A549 treated with CORT108297 at 1 μM for 4 hours (cell line): ENCODE measurements at places on chromosomes 5 and 9. TPM values are rescaled to one million over a fixed set of nuclear protein-coding genes. Genes with fewer than 3 reads are reported as not detected.

MTX3 gene
- 5.0 to 6.5 TPM (median 5.7 TPM) in 5 replicates for total RNA-seq

PCDHB13 gene
- 0.03 to 0.10 TPM (median 0.05 TPM) in 5 replicates for total RNA-seq

PCDHGC5 gene
- total RNA-seq: 0.02 to 0.03 TPM (median 0.03 TPM) in 3 of 5 replicates, not detected in the others

FBXW5 gene
- total RNA-seq: 61.5 to 109 TPM (median 104 TPM) in 5 replicates

SLC36A2 gene
- total RNA-seq: not detected in 5 replicates

OR1Q1 gene
- 0.15 TPM in 1 of 5 replicates, not detected in the others for total RNA-seq

AHRR gene
- 2.8 to 4.1 TPM (median 3.8 TPM) in 5 replicates for total RNA-seq

LECT2 gene
- total RNA-seq: not detected in 5 replicates

MYORG gene
- total RNA-seq: 3.1 to 5.1 TPM (median 4.5 TPM) in 5 replicates

EPB41L4B gene
- 10.4 to 11.6 TPM (median 10.9 TPM) in 5 replicates for total RNA-seq

HAND1 gene
- total RNA-seq: 0.12 to 0.26 TPM (median 0.18 TPM) in 5 replicates

TUSC1 gene
- total RNA-seq: 4.3 to 8.3 TPM (median 7.7 TPM) in 5 replicates

SLU7 gene
- 37.2 to 72.6 TPM (median 44.1 TPM) in 5 replicates for total RNA-seq

MRPS27 gene
- total RNA-seq: 52.7 to 57.7 TPM (median 56.0 TPM) in 5 replicates

NKD2 gene
- 13.7 to 19.1 TPM (median 18.3 TPM) in 5 replicates for total RNA-seq

RFX3 gene
- 0.98 to 1.9 TPM (median 1.5 TPM) in 5 replicates for total RNA-seq

INSL6 gene
- not detected in 5 replicates for total RNA-seq

SH3TC2 gene
- 0.35 to 0.58 TPM (median 0.36 TPM) in 5 replicates for total RNA-seq

SPATA31E1 gene
- total RNA-seq: 0.03 TPM in 1 of 5 replicates, not detected in the others

NR2F1 gene
- 3.8 to 5.7 TPM (median 4.7 TPM) in 5 replicates for total RNA-seq

ARID3C gene
- total RNA-seq: 0.15 to 0.25 TPM (median 0.24 TPM) in 4 of 5 replicates, not detected in the other

BHMT2 gene
- total RNA-seq: not detected in 5 replicates

LEAP2 gene
- total RNA-seq: 0.73 to 1.6 TPM (median 1.1 TPM) in 5 replicates

PCDHGB5 gene
- 2.1 to 2.6 TPM (median 2.4 TPM) in 5 replicates for total RNA-seq

TMC1 gene
- total RNA-seq: 0.02 to 0.13 TPM (median 0.07 TPM) in 4 of 5 replicates, not detected in the other

KCNMB1 gene
- total RNA-seq: not detected in 5 replicates

CDKN2A gene
- not detected in 5 replicates for total RNA-seq

WHRN gene
- 4.3 to 8.3 TPM (median 7.8 TPM) in 5 replicates for total RNA-seq

SLC6A7 gene
- 0.02 to 0.05 TPM (median 0.03 TPM) in 4 of 5 replicates, not detected in the other for total RNA-seq

OR4F3 gene
- not detected in 5 replicates for total RNA-seq

CARTPT gene
- total RNA-seq: not detected in 5 replicates

ZNF608 gene
- total RNA-seq: 0.41 to 0.73 TPM (median 0.60 TPM) in 5 replicates

SLC31A1 gene
- 19.1 to 21.7 TPM (median 20.5 TPM) in 5 replicates for total RNA-seq

MAST4 gene
- 1.1 to 1.6 TPM (median 1.2 TPM) in 5 replicates for total RNA-seq

DPYSL3 gene
- 15.5 to 19.7 TPM (median 17.8 TPM) in 5 replicates for total RNA-seq

PCDHB2 gene
- total RNA-seq: 3.1 to 6.7 TPM (median 3.8 TPM) in 5 replicates

CD180 gene
- total RNA-seq: 0.01 TPM in 1 of 5 replicates, not detected in the others

DNAJB5 gene
- 4.2 to 5.9 TPM (median 5.5 TPM) in 5 replicates for total RNA-seq

CDH18 gene
- total RNA-seq: not detected in 5 replicates
